AG10803 (cell line): ENCODE measurements at places on chromosomes 6 and 20.

DNA sequence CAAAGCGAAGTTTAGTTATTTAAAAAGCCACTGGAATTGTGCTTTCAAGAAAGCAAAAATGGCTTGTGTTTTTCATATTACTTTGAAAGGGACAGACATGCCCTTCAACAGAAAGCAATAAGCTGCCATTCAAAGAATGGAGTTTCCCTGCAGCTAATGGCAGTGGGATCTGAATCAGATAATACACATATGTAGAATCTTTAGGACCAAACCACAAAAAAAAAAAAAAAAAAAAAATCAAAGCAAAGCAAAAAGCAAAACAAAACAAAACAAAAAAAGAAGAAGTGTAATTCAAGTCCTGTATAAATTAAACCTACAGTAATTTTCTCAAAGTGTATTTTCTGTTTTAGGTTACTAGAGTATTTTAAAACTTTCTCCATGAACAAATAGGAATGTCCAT lies 63.6 kb upstream of the ZNF217 start:
- DNase-seq: no peak

DNA sequence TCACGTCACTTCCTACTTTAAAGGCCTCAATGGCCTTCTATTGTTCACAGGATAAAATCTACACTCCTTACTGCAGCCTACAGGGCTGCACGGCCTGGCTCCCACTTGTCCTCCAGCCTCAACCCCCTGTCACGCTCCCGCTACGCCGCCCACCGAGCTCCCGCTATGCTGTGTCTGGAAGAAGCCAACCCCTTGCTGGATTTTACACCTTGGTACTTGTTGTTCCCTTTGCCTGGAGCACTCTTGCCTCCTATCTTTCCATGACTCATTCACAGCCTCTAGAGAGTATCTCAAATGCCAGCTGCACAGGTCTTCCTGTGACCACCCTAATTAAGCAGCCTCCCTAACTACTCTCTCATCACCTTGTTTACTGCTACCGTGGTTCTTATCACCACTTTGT lies 259.9 kb downstream of the PRKN start:
- no peak for DNase-seq

DNA sequence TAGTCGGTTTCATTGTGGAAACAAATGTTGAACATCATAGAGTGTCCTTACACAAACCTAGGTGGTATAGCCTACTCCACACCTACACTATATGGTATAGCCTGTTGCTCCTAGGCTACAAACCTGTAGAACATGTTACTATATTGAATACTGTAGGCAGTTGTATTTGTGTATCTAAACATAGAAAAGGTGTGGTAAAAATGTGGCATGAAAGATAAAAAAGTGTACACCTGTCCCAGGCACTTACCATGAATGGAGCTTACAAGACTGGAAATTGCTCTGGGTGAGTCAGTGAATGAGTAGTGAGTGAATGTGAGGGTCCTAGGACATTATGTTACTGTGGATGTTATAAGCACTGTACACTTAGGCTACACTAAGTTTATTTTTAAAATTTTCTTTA lies 103.0 kb downstream of the ZFAND3 start:
- DNase-seq: no peak

DNA sequence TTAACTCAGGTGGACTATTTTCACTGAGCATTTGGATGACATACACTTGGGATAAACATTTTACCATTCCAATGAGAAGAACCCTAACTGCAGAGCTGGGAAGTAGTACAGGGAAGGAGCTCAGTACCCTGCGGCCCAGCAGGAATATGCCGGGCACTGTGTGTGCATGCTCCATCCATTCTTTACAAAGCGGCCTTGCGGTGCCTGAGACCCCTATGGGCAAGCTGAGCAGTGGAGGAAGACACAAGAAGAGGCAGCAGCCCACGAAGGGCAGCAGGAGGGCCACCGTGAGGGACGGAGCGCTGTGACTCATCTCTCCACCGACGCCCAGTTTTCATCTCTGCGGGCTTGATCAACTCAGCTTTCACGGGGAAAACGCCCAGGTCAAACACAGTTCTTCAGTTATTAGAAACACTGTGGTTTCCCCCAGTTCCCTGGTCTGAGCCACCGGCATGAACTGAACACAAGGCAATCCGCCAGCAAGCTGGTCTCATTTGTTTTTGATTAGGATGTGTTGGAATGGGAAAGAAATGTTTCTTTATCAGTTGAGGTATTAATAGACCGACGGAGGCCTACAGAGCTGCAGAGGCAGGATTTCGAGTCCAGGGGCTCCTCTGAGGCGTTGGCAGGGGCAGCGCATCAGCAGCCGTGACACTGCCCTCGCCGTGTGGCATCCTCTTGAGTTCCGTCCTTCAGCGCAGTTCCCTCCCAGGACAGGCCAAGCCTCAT lies 44.9 kb downstream of the IRF4 start:
- DNase-seq: peak; percentile 77

GRCh38 chr6:92122746-92123145 lies 1296.6 kb downstream of the EPHA7 start:
- DNase-seq: no peak

DNA sequence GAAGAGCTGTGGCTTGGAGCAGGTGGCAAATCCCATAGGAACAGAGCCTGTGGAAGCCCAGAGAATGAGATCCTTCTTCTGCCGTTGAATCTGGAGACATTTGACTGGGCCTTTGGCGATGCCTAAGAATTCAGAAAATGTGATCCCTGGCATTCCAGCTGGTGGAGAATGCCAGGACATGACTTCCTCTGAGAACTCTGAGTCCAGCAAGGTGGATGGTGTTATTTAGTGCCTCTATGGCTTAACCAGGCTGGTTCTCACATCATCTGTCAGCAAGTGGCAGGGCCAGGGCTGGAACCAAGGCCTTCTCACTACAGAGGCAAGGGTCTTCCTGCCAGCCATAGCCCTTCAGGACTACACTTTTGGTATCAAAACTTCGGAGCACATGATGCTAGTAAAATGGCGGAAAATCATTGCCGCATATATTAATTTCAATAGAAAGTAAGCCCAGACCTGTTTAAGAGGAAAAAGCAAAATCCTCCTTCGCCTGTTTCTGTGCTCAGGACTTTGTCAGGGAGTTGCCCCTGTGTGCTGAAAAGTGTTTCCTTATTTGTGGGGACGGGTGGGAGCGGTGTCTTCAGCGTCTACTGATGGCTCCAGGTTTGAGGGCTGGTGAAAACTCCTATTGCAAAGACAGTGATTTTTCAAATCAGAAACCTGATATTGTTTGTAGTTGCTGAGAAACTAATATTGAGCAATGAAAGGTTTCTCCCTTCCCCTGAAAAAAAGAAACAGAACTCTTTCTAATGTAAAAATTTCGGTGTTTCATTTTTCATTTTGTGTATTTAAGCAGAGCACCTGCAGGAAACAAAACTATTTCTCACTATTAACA lies 23.9 kb downstream of the DUSP22 start:
- peak; percentile 22 for DNase-seq

GRCh38 chr20:58228103-58228483 lies 360 bp downstream of the ANKRD60 start:
- no peak for DNase-seq

DNA sequence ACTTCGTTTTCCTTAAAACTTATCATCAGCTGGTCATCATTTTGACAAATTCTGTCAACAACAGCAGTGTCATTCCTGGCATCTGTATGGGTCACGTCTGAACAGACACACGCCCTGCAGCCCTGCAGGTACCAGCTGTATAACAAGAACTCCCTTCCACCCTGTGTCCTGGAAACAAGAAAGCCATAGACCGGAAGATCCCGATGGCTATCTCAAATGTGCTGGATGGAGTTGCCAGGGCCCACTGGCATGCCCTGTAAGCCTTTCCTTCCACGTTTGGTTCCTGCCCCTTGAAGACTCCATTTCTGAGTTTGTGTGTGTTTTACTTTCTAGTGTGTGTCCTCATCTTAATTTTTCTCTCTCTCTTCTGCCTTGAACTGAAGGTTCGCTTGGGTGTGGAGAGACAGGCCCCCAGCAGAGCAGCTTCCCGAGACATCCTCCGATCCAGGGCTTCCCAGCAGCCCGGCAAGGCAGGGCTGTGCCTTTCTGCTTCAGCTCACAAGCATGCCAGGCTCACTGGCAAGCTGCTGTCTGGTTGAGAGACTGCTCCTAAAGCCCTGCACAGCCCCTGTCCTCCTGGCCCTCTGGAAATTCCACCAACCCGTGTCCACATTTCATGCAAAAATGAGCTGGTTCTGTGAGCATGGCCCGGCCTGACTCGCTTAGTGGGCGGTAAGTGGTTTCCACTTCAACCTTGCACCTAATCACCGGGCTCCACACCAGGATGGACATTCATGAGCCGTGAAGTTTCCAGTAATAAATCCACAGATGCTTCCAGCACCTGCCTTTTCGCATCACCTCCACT lies 8.7 kb downstream of the GFRA4 start:
- no peak for DNase-seq

DNA sequence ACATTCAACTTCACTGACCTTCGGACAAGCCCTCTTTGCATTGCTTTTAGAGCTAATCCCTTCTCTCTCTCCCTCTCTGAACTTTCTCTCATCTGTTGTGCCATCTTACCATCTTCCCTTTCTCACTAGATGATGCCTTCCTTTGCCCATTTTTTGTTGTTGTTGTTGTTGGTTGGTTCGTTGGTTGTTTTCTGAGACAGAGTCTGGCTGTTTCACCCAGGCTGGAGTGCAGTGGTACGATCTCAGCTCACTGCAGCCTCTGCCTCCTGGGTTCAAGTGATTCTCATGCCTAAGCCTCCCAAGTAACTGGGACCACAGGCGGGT lies 18.8 kb downstream of the MAP3K5 start:
- DNase-seq: no peak

- DNase-seq: peak; percentile 12
Observed at GRCh38 chr20:46022411-46023147, 6.4 kb upstream of the SLC12A5 start.

- DNase-seq: peak; percentile 7
Observed at GRCh38 chr20:54477191-54477955, 2.0 kb downstream of the DOK5 start.
